WERI-Rb-1 (cell line): ENCODE measurements at places on chromosomes 16 and 17.
A peak's percentile ranks its signal among the peaks of the same experiment; 100 is the strongest.

- no peak for DNase-seq
These were observed 2.3 kb downstream of the ORAI3 start for GRCh38 chr16:30951193-30951592.

GRCh38 chr16:51490866-51491265 lies 339.8 kb upstream of the SALL1 start:
- no peak for DNase-seq

GRCh38 chr16:80981103-80981502 lies 25.6 kb downstream of the CMC2 start:
- no peak for DNase-seq

DNA sequence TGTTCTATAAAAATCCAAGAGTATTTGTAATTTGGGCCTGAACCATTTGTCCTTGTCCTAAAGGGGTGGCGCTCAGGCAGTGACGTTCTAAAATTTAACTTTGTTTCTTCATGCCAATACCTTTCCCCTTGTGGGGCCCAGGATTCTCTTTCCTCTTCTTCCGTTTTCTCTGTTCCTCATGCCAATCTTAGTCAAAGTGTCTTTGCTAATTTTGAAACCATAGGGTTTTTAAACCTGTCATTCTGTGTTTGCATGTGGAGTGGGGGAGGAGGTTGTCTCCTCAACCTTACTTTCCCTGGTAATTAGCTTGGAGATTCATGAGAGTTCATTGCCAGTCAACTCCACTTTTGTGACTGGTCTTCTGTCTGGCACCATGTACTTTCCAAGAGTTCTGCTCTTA lies 337.1 kb downstream of the MAF start:
- DNase-seq, result no peak

DNA sequence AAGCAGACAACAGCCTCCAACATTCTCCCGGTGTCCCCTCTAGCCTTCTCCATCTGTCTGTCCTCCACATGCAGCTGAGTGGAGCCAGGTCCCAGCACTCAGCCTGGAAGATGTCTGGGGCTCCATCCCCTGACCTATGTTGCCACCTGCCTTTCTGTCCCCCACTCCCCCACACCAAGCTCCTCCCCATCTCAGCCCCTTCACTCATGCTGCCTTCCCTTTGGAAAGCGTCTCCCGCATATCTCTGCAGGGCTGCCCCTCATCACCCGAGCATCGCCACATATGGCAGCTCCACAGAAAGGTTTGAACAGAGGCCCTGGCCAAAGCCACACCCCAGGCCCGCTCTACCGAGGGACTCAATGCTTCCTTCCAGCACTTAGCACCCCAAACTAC lies 24.2 kb downstream of the NSMCE1 start:
- DNase-seq, result no peak

DNA sequence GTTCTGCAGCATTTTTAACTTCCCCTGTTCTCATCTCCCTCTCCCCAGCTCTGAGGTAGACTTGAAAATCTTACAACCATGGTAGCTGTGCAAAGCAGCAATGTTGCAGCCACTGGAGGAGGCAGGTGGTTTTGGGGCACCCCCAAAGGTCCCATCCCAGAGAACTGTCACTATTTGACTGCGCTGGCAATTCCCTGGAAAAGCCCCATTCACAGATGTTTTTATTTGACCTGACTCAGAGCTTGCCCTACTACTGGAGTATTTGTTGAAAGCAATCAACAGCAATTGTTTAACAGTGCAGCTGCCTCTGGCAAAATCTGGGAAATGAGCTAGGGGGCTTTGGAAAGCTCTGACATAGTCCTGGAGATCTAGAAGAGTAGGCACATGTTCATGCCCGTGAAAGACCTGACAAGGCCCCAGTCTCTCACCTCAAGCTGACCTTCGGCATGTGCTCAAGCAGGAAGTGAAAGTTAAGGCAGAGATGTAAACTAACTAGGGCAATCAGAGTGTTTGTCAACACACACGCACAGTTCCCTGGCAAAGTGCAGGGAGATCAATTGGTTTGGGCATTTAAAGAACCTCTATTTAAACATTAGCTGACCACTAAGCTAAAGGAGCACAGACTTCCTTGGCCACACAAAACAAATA lies 19.7 kb upstream of the PIK3R5 start:
- DNase-seq, result no peak

DNA sequence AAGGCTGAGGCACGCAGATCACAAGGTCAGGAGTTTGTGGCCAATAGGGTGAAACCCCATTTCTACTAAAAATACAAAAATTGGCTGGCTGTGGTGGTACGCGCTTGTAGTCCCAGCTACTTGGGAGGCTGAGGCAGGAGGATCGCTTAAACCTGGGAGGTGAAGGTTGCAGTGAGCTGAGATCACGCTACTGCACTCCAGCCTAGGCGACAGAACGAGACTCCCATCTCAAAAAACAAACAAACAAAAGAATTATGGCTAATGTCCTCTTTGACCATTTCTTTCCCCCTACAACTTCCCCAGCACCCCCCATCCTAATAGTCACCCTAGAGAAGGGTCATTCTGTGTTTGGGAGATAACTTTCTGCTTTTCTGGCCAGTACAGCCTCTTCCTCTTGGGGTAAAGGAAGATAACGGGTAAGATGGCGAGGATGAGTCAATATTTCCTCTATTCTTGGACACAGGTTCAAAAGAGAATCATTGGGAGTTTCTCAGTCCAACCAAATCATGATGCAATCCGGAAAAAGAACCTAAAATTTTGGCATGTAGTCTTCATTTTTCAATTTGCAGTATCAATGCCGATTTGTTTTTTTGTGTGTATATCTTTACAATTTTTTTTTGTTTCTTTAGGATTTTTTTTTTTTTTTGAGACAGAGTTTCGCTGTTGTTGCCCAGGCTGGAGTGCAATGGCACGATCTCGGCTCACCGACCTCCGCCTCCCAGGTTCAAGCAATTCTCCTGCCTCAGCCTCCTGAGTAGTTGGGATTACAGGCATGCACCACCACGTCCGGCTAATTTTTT lies 107.6 kb upstream of the MED13 start:
- no peak for DNase-seq

GRCh38 chr16:3804426-3805016 lies 76.0 kb downstream of the CREBBP start:
- no peak for DNase-seq

DNA sequence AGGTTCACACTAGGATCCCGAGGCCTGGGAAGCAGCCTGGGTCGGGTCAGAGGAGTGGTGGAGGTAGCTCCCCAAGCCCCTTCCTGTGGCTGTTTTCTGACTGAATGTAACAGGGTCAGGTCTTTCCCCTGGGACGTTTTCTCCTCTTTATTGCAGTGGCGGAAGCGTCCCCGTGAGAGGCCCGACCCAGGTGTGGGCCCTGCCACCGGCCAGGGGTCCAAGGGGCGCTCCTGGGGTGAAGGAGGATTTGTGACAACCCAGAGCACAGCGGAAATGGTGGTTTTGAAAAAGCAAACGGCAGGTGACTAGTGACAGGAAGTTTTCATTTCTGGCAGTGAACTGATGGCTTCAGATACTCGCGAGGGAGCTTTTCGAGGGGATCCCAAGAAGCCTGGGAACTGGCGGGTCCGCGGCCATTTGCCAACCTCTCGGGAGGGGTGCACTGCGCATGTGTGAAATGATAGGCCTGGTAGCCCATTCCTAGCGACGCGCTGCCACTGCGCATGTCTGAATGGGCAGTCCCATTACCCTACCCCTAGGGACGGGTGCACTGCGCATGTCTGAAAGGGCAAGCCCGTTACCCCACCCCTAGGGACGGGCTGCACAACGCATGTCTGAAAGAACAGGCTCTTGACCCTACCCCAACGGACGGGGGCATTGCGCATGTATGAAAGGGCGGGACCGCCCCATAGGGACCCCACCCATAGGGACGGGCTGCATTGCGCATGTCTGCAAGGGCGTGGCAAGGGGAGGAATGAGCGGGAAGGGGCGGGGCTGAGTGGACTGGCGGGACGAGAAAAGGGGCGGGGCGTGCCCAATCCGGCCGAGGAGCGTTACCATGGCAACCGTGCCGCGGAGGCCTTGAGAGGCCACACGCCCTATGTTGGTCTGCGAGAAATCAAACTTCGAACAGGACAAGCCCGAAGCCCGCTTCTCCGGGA lies 1747.9 kb downstream of the TP53TG3F start:
- no peak for DNase-seq

DNA sequence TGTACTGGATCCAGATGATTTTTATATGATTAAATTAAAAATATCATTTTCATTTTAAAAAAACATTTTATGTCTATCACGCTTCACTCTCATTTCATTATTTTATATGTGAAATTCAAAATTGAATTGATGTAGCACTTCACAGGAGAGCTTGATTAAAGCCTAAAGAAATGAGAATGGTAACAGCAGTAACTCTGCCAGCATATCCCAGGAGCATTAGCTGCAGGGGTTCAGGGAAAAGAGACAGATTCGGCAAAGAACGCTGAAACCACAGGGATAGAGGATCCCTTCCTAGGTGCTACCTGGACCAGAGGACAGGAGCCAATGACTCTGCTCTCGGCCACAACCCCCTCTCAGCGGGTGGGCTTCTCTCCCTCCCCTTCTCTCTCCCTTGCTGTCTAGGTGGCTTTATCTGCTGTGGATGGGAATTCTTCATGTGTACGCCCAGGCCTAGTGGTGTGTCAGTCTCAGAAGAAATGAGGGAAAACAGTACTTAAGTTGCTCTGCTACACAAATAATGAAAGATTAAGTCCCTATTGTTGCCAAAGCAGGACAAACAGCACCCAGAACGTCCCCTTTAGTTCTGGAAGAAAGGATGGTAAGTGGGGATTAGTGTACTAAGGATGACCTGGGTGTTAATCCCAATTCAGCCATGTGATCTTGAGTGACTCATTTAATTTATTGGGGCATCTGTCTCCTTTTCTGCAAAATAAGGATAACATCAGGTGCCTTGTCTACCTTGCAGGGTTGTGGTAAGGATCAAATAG lies 123.3 kb downstream of the CDK5R1 start:
- DNase-seq, result peak; percentile 83

DNA sequence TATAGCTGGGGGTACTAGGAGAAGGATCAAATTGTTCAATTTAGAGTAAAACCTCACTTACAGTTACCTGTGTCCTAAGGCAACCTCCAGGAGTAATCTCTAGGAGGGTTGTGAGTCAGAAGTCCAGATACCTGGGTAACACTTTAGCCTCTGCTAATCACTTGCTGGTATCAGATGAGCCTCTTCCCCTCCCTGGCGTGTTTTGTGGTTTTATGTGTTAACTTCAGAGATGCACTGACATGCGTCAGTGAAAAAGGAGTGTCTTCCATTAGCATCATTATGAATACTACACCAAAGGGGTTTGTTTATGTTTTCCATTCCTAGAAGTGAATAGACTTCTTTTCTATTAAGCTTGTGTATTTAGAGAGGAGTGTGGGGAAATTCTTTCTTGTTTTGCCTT lies 208.2 kb downstream of the FTO start:
- no peak for DNase-seq

GRCh38 chr17:62929320-62929719 lies 36.7 kb upstream of the TANC2 start:
- no peak for DNase-seq

GRCh38 chr17:34369571-34369970 lies 6.5 kb upstream of the CCL1 start:
- no peak for DNase-seq

- no peak for DNase-seq
These were observed 46.3 kb downstream of the CBFA2T3 start for GRCh38 chr16:88930716-88931115.

DNA sequence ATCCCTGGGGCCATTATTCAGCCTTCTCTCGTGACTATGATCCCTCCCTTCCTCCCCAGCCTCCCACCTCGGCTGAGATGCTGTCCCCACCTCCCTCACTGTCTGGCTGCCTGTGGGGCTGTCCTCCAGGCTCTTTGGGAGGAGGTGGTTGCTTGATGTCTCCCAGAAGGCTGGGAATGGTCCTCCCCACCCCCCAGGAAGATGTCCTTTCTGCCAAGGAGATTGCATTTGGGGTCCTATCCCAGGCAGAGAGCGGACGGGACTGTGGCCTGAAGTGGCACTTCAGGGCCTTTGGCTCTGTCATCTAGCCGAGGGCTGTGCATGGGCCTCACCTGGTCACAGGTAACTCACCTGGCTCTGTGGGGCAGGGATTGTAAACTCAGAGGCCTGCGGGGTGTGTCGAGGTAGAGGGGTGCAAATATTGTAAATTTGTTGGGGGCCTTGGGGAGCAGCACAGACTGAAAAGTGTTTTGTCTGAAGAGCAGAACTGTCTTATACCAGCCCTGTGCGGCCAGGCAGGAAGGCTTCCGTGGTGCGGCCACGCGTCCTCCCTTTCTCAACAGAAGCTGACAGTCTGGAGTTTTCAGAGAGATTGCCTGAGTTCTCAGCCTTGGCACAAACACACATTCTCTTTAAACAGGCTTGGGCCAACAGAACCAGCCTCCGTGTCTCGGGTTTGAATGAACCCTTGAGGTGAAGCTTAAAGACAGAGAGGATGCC lies 177.9 kb downstream of the SEC14L1 start:
- DNase-seq, result peak; percentile 18

DNA sequence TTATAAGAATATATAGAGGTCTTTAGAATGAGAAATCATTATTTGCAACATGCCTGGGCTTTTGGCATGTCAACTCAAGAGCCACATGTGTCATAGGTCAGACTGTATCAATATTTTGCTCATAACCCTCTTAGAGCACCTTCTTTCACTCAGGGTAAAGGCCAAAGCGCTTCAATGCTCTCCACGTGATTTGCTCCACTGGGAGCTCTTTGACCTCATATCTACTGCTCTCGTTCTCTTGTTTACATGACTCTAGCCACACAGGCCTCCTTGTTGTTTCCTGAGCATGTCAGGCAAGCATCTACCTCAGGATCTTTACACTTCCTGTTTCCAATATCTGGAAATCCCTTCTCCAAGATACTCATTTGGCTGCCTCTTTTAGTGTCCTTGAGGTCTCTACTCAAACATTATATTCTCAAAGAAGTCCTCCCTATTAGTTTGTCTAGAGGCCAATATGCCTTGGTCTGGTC lies 148.4 kb downstream of the TOX3 start:
- no peak for DNase-seq

- DNase-seq, result no peak
These were observed 13.3 kb upstream of the SLC6A4 start for GRCh38 chr17:30248786-30249185.

DNA sequence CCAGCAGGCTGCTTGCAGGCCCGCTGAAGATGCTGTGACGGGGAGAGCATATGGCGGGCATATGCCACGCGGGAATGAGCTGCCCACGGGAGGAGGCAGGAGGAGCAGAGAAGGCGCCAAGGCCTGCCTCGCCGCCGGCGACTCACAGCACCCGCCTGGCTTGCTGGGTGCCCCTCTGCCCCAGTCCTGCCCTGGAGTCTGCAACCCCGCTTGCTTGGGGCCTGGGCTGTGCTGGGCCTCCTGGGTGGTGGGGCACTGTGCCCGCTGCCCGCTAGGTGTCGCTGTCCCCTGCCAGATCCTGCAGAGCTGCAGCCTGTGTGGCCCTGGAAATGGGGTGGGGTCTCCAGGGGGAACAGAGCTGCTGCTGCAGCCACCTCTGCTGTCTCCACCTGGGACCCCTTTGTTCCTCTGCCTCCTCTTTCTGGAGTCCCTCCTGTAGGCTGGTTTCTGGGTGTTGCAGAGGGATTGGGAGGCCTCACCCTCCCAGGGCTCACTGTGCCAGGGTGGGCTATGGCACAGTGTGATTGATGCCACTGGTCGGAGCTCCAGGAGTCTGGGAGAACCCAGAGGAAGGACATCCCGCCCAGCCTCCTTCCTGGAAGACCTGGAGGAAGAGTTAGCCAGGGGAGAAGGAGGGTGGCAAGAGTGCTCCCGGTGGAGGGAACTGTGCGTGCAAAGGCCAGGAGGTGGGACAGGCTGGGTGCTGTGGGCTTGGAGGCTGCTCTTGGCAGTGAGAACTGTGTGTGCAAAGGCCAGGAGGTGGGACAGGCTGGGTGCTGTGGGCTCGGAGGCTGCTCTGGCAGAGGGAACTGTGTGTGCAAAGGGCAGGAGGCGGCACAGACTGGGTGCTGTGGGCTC lies 141.0 kb upstream of the CIBAR2 start:
- peak; percentile 58 for DNase-seq
